ENCODE measurements at places on chromosomes 4 and X.

DNA sequence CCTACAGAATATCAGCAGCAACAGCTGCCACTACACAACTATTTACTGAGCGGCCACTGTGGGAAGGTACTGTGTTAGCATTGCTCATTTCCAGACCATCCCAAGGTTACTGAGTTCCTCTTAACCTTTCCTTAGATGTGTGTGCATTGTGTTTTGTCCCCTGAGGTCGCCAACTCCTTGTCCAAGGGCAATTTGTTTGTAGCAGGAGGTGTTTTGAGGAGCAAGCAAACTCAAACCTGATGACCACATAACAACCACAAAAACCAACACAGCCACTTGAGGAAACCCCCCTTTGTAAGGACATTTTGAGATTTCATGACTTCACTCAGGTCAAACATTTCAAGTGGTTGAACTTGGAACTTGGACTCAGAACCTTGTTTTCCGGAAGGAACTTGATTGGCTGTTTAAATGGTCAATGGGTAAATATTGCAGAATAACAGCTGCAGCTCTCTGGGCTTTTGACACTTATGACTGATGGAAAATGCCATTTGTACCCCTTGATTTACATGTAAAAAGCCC, 122.3 kb downstream of the MID1IP1 start:
- no peak for DNase-seq

DNA sequence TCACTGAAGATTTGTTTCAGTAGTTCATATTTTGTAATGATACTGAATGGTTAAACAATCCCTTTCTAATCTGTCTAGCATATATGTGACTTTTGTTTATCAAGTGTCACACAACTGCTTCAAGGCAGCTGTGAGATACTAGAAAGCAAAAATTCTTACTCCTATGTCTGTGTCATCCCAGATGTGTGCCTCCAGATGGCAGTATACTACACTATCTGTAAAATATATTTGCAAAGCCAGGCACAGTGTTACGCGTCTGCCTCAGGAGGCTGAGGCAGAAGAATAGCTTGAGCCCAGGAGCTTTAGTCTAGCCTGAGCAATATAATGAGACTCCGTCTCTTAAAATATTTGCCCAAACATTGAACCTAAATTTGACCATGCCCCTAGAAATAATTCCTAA, 4.0 kb downstream of the NUDT10 start:
- DNase-seq: no peak

- DNase-seq: no peak
These were observed 117.5 kb downstream of the AFAP1 start for GRCh38 chr4:7822137-7822505.

GRCh38 chr4:57291911-57292310, 181.7 kb upstream of the IGFBP7 start:
- DNase-seq: no peak

DNA sequence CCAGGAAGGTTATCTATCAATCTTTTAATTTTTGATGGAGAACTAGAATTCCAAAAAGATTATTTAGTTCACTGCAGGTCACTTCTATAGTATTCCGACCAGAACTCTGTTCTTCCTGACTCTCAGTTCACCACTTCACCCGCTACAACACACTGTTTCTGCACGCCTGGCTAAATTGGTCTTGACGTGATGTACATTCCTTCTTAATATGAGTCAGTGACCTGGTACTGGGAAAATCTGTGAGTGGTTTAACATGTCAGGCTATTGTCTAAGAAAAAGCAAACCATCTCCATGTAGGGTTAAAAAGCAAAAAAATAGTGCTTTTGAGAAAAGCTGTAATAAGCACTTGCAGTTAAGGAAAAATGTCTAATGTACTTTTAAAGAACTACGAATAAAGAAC, 120.4 kb downstream of the NDST3 start:
- no peak for DNase-seq

GRCh38 chrX:4690521-4690920, 977.1 kb upstream of the PRKX start:
- no peak for DNase-seq
